ENCODE measurements at places on chromosomes 11 and 22. TPM values are rescaled to one million over a fixed set of nuclear protein-coding genes. Genes with fewer than 3 reads are reported as not detected.

CDKN1C gene
- polyA plus RNA-seq, result 60.4 TPM

GPR83 gene
- 0.07 TPM for polyA plus RNA-seq

SLC5A1 gene
- not detected for polyA plus RNA-seq

FAM111B gene
- polyA plus RNA-seq, result not detected

DEFB131B gene
- not detected for polyA plus RNA-seq

HOATZ gene
- not detected for polyA plus RNA-seq

SLC1A2 gene
- not detected for polyA plus RNA-seq

HBE1 gene
- not detected for polyA plus RNA-seq

OVOL1 gene
- polyA plus RNA-seq, result not detected

C1QTNF4 gene
- 0.84 TPM for polyA plus RNA-seq

PDE2A gene
- 0.10 TPM for polyA plus RNA-seq

CAPN1 gene
- 128 TPM for polyA plus RNA-seq
